ENCODE measurements at places on chromosomes 3 and 15.

- no peak for DNase-seq
Measured at GRCh38 chr15:36978625-36979024, 121.7 kb downstream of the MEIS2 start.

DNA sequence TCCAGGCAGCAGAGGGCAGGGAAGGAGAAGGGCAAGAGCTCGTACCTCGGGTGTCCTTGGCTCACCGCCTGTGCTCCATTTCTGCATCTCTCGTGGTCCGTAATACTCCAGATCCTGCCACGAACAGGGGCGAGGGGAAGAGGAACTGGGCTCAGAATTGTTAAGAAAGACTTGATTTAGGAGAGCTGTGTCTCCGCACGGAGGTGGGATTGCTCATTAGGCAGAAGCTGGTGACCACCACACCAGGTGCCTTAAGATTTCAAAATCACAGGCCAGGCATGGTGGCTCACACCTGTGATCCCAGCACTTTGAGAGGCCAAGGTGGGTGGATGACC is 37.2 kb upstream of the BDH1 start:
- no peak for DNase-seq

DNA sequence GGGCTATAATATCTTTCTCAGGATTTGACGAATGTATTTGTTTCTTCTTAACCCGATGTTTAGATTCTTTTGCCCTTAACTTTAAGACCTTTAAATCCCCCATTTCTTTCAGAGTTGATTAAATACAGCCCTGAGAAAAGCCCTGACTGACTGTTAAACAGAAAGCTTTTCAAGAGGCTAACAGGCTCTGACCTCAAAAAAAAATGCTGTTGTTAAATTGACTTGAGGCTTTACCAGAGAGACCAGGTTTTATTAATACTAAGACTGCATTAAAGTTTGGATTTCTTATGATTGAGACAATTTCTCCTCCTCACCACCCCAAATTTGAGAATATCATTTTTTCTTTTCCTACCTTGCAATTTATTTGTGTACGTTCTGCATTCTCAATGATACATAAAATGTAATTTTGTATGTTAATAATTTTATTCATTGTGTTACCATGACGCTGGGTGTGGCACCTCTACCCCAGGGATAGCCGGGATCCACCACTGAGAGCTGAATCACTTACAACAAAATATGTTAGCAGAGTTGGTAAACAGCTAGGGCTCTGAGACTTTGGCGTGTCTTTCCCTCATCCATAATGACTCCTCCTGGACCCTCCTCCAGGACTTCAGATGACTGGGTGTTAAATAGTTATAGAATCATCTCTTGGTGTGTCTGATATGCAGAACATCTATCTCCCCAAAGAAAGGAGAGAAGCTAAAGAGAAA is 753.5 kb downstream of the NAALADL2 start:
- no peak for DNase-seq

DNA sequence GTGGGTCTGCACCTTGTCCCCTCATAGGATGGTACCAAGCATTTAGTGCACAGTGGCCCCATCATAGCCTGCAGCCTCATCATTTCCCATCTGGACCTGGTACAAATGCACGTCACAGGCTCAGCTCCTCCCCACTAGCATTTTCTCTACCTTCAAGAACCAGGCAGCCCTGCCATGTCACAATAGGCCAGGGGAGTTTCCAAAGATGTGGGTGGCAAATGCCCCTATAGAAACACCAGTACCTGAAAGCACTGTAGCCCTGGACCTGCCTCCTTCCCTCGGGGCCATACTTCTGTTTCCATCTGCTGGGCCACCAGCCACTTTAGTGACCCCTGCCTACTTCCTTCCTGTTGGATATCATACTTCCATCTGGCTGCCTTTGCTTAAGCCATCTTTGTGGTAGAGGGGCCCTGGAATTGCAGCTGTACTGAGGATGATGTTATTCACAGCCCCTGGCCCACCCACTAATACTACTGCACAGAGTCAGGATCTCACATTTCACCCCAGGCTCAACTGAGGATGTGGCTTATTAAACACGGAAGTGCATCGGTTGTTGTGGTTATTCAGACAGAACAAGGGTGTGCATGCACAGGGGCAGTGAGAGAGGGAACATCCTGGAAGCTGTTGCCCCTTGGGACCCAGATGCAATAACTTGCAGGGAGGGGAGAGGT is 3.8 kb downstream of the TCTA start:
- DNase-seq = no peak

DNA sequence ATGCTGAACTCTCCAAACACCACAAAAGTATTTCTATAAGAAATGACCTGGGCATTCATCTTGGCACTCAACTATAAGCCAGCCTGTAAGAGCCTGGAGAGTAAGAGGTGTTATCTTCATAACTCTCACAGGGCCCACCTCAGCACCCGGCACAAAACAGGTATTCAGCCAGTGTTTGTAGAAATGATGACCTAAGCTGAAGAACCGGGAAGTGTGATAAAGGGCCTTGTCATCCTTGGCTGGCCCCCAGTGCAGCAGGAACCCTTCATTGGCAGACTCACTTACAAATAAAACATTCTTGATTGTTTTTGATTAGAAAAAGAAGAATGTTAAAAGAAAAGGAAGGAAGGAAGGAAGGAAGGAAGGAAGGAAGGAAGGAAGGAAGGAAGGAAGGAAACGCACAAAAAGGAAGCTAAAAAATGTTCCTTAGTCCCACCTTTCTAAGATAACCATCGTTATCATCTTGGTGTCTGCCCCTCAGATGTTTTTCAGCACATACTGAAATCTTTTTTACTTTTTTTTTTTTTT is 52.1 kb downstream of the DAPK2 start:
- no peak for DNase-seq

- no peak for DNase-seq
Measured at GRCh38 chr15:89735773-89736172, 15.3 kb downstream of the MESP1 start.

DNA sequence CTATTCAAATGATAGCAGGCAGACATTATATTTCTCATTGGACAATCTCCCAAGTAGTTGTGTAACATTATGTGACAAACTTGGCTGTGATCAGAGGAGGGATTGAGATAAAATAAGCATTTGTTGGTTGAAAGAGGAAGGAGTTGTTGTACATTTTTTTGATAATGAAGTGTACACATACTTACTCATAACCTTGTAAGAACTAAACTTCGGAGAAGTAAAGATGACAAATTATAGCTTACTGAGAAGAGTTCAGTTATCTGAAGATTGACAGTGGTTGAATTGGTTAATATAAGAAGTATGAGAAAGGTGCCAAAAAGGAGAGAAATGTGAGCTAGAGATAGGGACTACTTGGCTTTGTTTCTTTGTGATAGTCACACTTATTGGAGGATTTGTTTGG is 32.6 kb downstream of the STT3B start:
- no peak for DNase-seq

GRCh38 chr3:64449026-64449425 is 223.8 kb upstream of the PRICKLE2 start:
- no peak for DNase-seq

Measured in NCI-H510A treated with DMSO at 0.1 percent for 48 hours (cell line).